Upper lobe of left lung (tissue), 6 donors: ENCODE measurements at places on chromosomes 6 and 20.

GRCh38 chr20:40679184-40679583 lies 9.9 kb downstream of the MAFB start:
- no peak for DNase-seq

DNA sequence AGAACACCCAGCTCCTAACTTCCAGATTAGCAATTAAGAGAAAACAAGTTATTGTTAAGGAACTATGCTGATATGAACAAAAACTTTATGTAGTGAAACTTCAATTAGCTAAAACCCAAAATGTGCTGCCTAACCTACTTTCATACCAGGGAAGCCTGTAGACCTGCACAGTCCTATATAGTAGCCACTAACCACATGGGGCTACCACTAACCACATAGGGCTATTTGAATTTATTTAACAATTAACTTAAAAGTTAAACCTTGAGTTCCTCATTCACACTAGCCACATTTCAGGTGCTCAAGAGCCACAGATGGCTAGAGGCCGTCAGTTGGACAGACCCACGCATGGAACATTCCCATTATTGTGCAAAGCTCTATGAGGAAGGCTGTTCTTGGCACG lies 72.4 kb upstream of the LAMP5 start:
- DNase-seq: no peak

DNA sequence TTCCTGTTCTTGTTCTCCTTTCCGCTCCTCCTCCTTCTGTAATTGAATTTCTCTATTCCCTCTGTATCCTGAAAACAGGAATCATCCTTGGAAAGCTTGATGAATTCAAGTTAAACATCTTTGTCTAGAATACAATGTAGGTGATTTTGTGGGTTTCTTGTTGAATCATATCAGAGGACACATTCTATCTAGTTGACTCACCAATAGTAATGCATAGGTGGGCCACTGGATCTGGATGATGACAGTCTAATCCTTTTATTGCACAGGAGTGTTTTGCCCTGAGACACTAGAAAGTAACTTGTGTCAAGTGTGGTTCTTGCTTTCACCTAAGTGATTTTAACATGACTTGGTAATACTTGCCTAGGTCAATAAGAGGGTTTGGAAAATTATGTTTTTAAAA lies 164.3 kb downstream of the RFPL4B start:
- no peak for DNase-seq

DNA sequence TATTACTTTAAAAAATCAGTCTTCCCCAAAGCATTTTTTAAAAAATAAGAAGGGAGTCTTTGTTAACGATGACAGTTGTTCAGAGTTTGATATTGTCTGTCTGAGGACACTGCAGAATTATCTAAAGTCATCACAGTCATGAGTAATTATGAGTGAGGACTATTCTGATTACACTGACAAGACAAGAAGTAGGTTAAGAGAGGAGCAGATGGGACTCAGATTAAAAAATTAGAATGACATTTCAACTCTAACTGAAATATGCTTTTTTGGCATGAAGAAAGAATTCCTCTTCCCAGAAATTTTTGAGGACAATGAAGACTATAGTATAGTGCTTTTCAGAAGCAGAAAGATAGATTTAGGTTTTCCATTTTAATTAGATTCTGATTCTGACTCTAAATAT lies 456.5 kb downstream of the EPHA7 start:
- no peak for DNase-seq

GRCh38 chr6:24807584-24807983 lies 8.9 kb upstream of the ARMH2 start:
- no peak for DNase-seq
